ENCODE measurements at places on chromosomes 6 and 20. TPM values are rescaled to one million over a fixed set of nuclear protein-coding genes. Genes with fewer than 3 reads are reported as not detected.
A peak's percentile ranks its signal among the peaks of the same experiment; 100 is the strongest.

Gene BPIFB1
- 0.28 TPM for total RNA-seq

DNA sequence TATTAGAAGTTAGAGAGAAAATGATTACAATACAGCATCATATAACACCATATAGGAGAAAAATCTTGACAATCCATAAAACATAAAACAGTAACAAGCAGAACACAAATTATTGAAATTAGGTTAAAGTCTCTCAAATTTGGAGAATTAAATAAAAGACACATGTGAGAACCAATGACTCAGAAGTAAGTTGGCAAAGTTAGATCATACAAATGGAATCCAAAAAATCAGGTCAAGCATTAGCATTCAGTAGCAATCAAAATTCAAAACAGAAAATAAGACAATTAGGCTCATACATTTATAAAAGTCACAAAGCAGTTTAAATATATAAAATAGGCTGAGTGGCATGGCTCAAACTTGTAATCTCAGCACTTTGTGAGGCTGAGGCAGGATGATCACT, 775.6 kb downstream of the PHF3 start:
- DNase-seq, result no peak

DNA sequence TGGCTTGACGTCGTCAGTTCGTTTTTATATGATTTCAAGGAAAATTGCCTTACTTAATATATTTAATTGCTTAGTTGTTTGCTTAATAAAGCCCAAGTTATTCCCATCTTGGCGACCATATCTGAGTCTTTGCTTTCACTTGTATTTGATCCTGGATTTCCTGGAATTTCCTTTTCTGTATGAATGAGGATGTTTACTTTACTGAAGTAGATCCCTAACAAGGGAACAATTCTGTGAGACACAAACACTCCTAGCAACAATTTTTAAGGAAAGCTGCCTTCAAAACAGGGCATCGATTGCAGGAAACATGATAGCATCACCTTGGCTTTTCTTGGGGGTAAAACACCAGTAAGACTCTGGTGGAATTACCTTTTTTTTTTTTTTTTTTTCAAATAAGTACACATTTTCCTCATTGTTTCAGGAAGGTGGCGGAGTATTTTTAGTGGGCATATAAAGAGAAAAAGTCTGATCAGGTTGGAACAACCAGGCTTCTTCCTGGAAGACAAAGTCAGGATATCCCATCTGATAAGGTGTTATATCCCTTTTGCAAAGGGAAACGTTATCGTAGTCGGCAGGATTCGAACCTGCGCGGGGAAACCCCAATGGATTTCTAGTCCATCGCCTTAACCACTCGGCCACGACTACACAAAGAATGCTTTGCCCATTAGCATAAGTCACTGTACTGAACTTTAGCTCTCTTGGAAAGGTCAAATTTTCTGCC, 68.5 kb upstream of the ZNF184 start:
- DNase-seq, result no peak

- no peak for DNase-seq
Observed at GRCh38 chr20:57897156-57897874, 187.5 kb upstream of the PMEPA1 start.

Gene CCN2
- total RNA-seq, result 38.3 TPM

Gene C20orf204
- total RNA-seq, result 0.69 TPM

- DNase-seq, result no peak
Observed at GRCh38 chr20:2421247-2421646, 40.5 kb downstream of the TGM6 start.

- peak; percentile 53 for DNase-seq
Observed at GRCh38 chr6:11236076-11236750, 3.7 kb upstream of the NEDD9 start.

DNA sequence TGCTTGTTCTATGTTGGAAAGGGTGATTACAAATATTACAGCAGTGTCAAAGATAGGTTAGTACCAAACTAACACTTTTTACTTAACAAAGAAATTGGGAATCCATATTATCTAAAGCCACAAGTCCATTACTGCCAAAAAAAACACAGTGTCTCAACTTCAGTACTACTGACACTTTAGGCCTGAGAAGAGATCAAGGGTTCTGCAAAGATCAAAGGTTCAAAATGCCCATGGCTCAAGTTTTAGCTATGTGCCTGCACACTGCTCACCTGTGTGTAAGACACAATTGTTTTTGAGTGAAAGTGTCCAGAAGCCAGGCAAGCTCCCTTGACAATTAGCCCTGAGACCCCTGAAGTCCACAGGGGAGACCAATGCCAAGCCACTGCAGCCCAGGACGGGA, 132.6 kb downstream of the ZMYND8 start:
- DNase-seq, result no peak

Gene VGLL2
- total RNA-seq, result 0.30 TPM

GRCh38 chr6:105757512-105758200, 328.5 kb upstream of the PRDM1 start:
- no peak for DNase-seq

GRCh38 chr6:64113704-64114103, 478.1 kb downstream of the PHF3 start:
- no peak for DNase-seq

DNA sequence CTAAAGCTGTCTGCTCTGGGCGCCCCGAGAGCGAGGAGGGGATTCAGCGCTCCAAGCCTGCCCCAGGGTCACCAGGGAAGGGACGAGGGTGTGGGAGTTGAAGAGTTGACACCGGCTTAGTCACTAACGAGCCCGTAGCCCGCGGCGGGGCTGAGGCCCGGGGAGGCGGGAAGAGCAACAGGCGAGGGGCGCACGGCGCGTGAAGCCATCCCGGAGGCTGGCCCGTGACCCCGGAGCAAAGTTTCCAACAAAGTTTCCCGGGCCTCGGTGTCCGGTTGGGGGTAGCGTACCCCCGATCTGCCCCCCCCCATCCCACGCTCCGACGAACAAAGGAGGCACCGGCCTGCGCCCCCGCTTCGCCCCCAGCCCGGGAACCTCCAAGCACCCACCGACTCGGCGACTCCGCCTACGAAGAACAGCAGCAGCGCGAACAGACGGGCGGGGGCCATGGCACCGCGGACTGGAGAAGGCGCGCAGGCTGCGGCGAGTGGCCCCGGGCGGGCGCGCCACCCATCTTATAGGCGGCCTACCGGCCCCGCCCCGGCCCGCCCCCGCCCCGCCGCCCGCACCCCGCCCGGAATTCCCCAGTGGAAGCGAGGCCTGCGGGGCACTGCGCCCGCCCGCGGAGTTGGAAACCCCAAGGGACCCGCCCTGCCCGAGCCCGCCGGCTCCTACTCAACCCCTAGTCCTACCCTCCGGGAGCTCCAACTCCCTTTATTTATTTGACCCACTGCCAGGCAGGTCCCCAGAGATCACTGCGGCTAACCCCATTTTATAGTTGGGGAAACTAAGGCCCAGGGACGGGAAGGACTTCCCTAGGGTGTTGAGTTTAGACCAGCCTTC, at the start of gene SDC4:
Gene SDC4 (minus strand): TSS at position 489 of the 843 bp plus-strand sequence. CDS start 40 bp downstream, at position 449.
- no peak for DNase-seq

DNA sequence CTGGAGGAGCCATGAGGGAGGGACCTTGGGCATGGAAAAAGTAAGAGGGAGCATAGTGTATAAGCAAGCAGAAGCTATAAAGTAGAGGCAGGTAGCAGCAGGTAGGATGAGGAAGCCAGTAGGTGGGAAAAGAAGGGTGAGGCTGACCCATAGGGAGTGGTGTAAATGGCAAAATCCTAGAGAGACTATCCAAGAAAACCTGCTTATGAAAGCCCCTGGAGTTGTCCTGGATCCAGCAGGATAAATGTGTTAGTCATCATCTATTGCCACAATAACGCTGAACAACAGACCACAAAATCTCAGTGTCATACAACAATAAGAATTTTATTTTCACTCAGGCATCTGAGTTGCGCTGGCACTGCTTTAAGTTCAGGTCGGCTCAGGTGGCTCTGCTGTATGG, 30.2 kb downstream of the CHD6 start:
- DNase-seq, result no peak

DNA sequence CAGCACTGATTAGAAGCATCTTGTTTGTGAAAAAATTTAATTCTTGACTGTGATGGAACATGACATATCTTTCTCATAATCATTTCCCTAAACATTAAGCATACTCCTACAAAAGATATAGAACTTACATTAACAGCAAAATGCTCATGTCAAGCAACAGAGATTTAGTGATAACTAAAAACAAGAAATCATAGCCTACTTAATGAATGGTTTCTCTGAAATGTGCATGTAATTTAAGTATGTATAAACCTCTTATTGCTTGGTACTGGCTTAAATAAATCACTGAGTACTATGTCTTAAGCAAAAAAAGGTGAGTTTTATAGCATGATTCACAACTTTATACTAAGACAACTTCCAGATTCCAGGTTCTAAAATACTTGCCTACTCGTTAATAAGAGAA, 9.3 kb downstream of the ROMO1 start:
- DNase-seq, result no peak

DNA sequence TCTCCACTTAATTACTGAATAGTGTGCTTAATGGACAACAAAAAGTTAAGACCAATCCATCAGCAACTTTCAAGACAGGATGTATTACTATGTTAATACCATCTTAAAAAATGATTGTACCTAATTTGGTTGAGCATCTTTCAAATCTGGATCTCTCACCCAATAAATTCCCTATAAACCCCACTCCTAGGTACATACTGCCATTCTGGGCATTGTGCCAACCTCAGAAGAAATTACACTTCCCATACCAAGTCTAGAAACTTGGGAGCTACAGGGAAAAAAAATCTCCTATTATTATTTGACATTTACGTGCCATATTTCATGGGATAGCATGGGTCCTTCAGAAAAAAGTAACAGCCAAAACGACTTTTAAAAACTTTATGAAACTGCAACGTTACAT, 5.1 kb downstream of the SYNCRIP start:
- DNase-seq, result no peak

DNA sequence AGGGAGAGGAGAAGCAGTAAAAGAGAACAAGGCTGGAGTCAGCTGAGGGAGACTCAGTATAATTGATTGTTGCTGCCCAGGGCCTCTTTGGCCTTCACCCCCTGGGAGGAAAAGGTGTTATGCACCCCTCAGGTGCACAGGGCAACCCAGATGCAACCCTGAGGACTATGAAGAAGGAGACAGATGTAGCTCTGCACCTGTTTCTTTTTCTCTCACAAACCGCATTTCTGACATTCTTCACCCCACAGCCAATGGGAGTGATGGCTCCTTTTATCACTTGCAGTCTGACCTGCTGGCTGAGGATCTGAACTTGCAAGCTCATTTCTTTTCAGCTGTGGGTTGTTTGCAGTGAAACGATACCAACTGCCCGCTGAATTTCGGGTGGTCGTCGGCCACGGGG, 64.1 kb upstream of the F13A1 start:
- no peak for DNase-seq

DNA sequence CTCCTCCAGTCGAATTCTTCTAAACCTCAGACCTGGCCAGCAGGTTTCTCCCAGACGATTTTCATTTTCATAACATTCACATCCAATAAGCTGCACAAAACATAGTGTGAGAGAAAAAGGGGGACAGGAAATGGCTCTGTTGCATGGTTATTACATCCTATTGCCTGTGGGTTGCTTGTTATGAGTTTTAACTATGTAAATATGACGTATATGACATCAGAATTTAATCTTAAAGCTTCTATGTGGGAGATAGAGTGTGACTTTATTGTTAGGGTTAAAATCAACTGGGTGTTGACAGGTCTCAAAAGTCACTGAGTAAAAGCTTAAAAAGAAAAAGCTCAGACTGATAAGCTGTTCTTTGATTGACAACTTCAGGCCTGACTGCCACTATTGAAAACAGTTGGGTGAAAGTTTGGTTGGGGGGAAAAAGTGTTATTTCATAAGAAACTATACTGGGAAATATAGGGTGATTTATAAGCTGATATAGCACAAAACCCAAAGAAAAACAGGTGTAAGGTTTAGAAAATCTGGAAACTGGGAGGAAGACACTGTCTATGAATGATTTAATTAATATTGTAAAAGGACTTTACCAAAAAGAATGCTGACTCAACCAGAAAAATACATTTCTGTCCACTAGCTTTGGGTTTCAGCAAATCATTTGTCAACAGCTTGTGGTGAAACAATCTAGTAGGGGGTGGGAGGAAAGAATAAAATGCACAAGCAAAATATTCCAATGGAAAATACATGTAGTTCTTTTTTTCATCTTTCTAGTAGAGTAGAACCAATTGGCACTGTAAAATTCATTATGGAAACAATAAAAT, 134.1 kb upstream of the CEP162 start:
- no peak for DNase-seq

- peak; percentile 68 for DNase-seq
Observed at GRCh38 chr20:13800728-13801134, 15.9 kb downstream of the NDUFAF5 start.

Gene C6orf118
- total RNA-seq, result 6.0 TPM
